Myometrial cell (primary cell): ENCODE measurements at places on chromosomes 1 and 21. TPM values are rescaled to one million over a fixed set of nuclear protein-coding genes. Genes with fewer than 3 reads are reported as not detected.

LMNA gene
- 897 and 914 TPM in 2 replicates for total RNA-seq

GPR37L1 gene
- total RNA-seq: not detected in 2 replicates

CFHR1 gene
- 0.29 TPM in 1 of 2 replicates, not detected in the other for total RNA-seq

HSPA13 gene
- total RNA-seq: 39.8 and 49.3 TPM in 2 replicates

SPATA21 gene
- total RNA-seq: not detected in 2 replicates

NBPF4 gene
- total RNA-seq: not detected in 2 replicates

ZFP69 gene
- total RNA-seq: 3.2 and 4.0 TPM in 2 replicates

EIF4G3 gene
- total RNA-seq: 27.4 and 36.0 TPM in 2 replicates

GBP1 gene
- total RNA-seq: 28.3 and 31.4 TPM in 2 replicates

NUP210L gene
- not detected in 2 replicates for total RNA-seq

AKNAD1 gene
- 1.2 TPM in 1 of 2 replicates, not detected in the other for total RNA-seq

ZC3H12A gene
- total RNA-seq: 12.1 and 18.1 TPM in 2 replicates

MUL1 gene
- 20.4 and 35.7 TPM in 2 replicates for total RNA-seq

RIMS3 gene
- total RNA-seq: 0.29 TPM in 1 of 2 replicates, not detected in the other

RGS8 gene
- not detected in 2 replicates for total RNA-seq
